AG09319 (cell line): ENCODE measurements at places on chromosomes 3 and 15.
A peak's percentile ranks its signal among the peaks of the same experiment; 100 is the strongest.

- peak; percentile 62 for DNase-seq
These were observed 282.0 kb upstream of the VEPH1 start for GRCh38 chr3:157785102-157785826.

DNA sequence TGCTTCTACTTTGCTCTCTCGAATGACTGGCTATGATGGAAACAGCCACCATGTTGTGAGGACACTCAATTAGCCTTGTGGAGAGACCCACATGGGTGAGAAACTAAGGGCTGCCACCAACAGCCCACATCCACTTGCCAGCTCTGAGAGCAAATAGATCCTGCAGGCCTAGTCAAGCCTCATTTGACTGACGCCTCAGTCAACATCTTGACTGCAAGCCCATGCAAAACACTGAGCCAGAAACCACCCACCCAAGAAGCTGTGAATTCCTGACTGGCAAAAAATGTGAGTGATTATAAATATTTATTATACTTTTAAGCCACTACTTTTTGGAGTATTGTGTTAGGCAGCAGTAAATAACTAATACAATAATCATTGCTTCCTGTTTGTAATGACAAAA lies 58.4 kb downstream of the NOX5 start:
- no peak for DNase-seq

DNA sequence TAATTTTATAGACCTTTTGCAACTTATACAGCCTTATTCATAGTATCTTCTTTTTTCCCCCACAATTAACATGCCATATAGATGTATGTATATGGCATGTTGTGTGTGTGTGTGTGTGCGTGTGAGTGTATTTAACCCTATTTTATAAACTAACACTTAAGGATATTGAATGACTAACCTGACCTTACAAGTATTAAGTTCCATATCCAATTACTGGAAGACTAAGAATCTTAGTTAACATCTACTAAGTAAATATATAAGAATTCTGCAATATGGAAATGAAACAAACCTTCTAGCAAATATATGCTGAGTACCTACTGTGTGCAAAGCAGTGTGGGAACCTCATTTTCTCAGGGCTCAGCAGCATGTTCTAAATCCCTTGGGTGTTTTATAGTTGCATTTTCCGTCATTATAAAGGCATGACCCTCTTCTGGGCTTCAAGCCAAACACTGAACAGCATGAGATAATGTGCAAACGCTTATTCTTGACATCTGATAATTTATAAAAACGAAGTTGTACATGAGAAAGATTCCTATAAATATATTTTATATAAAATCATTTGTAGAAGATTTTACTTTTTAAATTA lies 105.5 kb downstream of the NLGN1 start:
- DNase-seq: no peak

- DNase-seq: no peak
These were observed 289.5 kb downstream of the GABRG3 start for GRCh38 chr15:27260523-27260922.

DNA sequence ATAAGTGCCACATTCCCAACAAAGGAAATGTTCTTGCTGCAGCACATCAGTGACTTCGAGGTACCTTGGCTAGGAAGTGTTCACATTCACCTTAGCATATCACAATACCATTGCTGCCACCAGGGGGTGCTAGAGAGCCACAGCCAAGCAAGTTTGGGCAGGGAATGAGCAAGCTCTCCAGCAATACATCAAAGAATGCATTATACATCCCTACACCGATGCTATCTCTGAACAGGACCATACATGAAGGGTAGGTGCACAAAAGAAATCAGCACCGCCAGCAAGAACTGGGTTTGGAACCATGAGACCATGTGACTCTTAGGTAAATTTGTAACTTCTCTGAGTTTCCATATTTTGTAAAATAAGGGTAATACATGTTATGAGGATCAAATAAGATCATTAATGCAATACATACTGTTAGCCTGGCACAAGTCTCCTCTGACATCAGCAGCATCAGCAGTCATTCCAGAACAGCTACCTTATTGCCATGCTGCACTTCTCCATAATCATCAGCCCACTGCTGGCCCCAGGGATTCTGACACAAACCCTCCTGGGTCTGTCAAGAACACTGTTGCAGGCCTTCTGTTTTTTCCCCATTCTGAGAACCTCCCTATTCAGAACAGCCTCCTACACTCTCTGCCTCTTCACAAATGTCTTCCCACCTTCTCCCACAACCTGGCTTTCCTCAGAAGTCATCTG lies 37.5 kb downstream of the RYK start:
- DNase-seq: peak; percentile 29

DNA sequence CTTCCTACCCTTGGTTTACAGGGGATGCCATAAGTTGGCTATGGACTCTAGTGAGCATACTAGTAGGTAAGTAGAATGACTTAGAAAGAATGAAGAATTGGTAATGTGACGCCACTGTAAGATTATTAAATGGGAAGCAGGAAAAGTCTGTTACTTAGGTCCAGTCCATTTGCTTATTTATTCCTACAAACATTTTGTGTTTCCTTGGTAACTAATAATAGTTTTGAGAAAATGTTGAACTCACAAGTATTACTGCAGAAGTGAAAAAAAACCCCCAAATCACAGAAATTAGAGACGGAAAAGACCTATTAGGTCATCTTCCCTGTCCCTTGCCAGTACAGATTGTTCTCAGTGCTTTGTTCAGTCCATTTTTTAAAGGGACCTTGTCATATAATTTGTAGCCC lies 63.5 kb downstream of the CMSS1 start:
- no peak for DNase-seq

DNA sequence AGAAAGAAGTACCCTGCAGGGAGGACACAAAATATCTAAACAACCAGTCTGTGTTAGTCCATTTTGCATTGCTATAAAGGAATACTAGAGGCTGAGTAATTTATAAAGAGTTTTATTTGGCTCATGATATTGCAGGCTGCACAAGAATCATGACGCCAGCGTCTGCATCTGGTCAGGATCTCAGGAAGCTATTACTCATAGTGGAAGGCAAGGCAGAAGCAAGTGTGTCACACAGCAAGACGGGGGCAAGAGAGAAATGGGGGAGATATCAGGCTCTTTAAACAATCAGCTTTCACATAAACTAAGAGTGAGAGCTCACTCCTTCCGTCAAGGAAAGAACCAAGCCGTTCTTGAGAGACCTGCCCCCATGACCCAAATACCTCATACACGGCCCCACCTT lies 614.8 kb downstream of the ZIC1 start:
- no peak for DNase-seq

- DNase-seq: no peak
These were observed 361.9 kb upstream of the CFAP20DC start for GRCh38 chr3:59411694-59412093.

DNA sequence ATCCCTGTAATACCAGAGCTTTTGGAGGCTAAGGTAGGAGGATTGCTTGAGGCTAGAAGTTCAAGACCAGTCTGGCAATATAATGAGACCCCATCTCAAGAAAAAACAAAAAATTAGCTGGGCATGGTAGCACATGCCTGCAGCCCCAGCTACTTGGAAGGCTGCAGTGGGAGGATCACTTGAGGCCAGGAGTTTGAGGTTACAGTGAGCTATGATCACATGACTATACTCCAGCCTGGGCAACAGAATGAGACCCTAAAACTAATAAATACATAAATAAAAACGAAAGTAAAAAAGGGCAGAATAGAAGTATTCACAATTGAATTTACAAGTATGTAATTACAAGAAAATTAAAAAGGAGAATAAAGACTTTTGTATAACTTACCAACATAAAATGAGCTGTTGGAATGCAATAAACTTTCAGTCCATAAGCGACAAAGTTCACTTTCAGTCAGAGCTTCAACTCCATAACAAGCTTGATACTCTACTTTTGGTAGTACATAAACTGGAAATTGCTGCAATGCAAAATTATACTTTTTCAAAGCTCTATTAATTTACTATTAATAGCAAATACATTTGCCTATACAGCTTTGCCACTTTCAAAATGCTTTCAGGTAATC lies 36.8 kb downstream of the ICE2 start:
- no peak for DNase-seq

DNA sequence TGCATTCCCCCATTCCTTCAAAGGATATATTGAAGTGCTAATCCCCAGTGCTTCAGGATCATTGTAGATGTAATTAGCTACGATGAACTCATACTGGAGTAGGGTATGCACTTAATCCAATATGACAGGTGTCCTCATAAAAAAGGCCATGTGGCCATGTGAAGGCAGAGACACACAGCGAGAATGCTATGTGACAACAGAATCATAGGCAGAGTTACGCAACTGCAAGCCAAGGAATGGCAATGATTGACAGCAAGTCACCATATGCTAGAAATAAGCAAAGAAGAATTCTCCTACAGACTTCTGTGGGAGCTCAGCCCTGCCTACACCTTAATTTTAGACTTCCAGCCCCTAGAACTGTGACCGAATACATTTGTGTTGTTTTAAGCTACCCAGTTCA lies 875.6 kb upstream of the ROBO1 start:
- no peak for DNase-seq

DNA sequence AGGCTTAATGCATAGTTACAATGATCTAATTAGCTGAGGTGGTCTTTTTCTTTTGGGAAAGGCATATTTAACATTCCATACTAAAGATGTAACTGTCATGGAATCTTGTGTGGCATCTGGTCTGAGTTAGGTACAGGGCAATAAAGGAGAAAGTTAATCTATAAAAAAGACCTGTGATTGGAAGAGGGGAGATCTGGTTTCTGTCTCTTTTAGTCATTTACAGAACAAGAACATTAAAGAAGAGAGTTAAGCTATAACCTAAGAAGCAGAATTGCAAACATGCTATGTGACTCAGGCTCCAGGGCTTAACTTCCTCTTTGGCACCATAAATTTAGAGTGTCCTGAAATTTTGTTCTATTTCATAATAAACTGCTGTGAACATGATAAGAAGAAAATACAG lies 47.2 kb upstream of the MME start:
- no peak for DNase-seq

DNA sequence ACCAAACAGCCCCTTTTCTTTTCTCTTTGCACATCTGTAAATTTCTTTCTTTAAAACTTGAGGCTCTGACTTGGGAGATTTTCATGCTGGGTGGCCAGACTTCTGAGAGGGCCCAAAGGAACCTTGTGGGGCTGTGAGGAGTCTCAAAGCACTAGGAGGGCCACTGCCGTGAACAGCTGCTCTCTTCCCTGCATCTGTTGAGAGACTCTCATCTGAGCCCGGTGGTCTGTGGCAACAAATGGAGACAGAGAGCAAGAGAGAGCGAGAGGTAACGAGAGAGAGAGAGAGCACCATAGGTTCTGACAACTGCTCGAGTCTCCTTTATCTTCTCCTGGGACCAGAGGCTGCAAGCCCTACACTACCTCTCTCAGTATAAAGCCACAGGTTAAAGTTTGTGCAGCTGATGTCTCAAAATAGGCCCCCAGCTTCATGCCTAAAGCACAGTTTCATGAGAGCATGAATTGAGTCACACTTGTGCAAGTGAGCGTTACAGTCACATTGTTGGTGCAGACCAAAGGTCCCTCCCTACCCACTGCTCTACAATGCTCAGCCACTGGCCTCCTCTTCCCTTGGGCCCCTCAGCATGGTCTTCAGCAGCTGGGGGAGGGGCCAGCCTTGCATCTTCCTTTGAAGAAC lies 60.7 kb downstream of the ZNF621 start:
- no peak for DNase-seq

GRCh38 chr3:128971421-128972100 lies 22.3 kb downstream of the CFAP92 start:
- no peak for DNase-seq

GRCh38 chr15:39852250-39852649 lies 67.8 kb downstream of the GPR176 start:
- DNase-seq: peak; percentile 81

- no peak for DNase-seq
These were observed 55.9 kb downstream of the DNASE1L3 start for GRCh38 chr3:58154626-58155449.

GRCh38 chr15:90035095-90035839 lies 34.1 kb downstream of the ZNF710 start:
- no peak for DNase-seq

DNA sequence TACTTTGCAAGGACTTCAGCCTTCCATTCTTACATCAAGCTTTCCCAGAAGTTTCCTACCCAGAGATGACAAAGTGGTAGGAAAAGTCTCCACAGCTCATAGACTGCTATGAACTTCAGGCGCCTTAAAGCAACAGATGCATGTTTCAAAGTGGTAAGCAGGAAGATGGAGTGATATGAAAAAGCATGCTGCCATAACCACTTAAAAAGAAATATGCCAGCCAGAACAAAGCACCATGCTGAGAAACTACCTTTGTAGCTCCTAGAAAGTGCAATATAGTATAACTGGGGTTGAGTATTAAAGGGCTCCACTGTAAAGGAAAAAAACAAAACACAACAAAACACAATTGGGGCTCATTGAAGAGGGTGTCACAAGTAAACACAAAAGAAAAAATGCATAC lies 192.4 kb upstream of the STRIT1 start:
- DNase-seq: no peak

- no peak for DNase-seq
These were observed 64.5 kb downstream of the GRIP2 start for GRCh38 chr3:14475621-14476020.

- DNase-seq: no peak
These were observed 3.6 kb downstream of the PRSS50 start for GRCh38 chr3:46713898-46714552.

DNA sequence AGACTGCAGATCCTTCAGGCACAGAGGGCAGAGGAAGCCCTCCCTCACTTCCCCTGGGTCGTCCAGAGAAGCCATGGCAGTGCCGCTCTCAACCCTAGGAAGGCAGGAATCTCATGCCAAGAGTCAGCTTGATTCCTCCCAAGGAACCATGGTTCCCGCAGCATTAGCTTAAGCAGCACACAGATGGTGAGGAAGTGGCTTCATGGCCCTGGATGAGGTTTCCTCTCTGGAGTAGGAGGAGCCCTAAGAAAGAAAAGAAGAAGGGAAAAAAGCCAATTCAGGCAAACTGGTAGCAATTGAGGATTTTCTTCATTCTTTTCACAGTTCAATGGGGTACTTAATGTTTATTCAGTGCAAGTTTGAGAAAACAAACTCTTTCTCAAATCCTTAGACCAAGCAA lies 2.9 kb downstream of the RBSN start:
- no peak for DNase-seq

DNA sequence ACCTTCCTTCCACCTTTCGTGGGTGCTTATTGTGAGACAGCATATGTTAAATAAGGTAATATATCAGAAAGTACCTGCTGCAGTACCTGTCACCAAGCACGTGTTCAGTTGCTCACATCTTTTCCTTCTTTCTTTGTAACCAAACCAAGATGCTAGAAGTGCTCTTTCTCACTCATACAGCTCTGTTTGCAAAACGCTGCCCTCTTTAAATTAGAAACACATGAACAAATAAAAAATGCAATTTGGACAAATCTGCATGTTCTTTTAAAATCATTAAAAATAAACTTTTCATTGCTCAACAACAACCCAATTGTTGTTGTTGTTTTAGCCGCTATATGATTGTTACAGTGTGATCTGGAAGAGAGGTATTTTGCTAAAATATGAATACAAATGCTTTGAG lies 193.5 kb upstream of the ZBTB20 start:
- DNase-seq: no peak

GRCh38 chr3:56918111-56918568 lies 116.4 kb upstream of the ARHGEF3 start:
- no peak for DNase-seq
